ENCODE measurements at places on chromosomes 7 and 10.

DNA sequence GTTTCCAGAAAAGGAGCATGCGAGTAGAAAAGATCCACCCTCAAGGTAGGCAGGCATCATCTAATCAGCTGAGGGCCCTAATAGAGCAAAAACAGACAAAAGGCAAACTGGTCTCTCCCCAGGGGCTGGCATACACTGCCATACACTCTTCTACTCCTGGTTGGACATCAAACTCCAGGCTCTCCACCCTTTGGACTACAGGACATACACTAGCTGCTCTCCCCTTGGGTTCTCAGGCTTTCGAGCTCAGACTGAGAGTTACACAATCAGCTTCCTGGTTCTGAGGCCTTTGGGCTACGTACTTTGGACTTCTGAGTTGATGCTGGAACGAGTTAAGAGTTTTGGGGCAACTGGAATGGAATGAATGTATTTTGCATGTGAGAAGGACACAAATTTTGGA lies 50.9 kb upstream of the TM9SF3 start:
- no peak for DNase-seq

DNA sequence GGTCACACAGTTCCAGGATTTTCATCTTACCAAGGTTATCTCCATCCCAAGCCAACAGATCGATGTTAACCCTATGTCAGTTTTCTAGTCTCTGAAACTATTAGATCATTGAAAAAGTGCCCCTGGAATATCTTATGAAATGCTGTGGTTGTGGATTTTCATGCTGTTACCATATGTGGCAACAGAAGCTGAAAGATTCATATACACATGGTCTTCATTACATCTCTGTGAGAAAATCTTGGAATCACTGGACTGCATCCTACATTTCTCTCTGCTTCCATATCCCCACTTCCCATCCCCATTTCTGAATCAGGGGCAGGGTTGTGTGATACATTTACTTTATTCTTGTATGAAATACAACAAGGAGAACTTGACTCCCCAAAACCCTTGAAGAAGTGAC lies 146.1 kb downstream of the SLC16A9 start:
- DNase-seq, result no peak

- DNase-seq, result no peak
These were observed 11.9 kb upstream of the ERVW-1 start for GRCh38 chr7:92489634-92490033.

- DNase-seq, result no peak
These were observed 15.9 kb downstream of the MIOS start for GRCh38 chr7:7582596-7582995.

GRCh38 chr10:61792921-61793320 lies 108.6 kb upstream of the ARID5B start:
- no peak for DNase-seq

GRCh38 chr7:151786241-151786640 lies 90.7 kb downstream of the PRKAG2 start:
- DNase-seq, result no peak

- DNase-seq, result no peak
These were observed 903.3 kb downstream of the CCSER2 start for GRCh38 chr10:85231534-85232270.

- peak; percentile 75 for DNase-seq
These were observed 10.9 kb downstream of the CDHR1 start for GRCh38 chr10:84205049-84205852.

- DNase-seq, result no peak
These were observed 1.3 kb downstream of the TFR2 start for GRCh38 chr7:100639995-100640516.

DNA sequence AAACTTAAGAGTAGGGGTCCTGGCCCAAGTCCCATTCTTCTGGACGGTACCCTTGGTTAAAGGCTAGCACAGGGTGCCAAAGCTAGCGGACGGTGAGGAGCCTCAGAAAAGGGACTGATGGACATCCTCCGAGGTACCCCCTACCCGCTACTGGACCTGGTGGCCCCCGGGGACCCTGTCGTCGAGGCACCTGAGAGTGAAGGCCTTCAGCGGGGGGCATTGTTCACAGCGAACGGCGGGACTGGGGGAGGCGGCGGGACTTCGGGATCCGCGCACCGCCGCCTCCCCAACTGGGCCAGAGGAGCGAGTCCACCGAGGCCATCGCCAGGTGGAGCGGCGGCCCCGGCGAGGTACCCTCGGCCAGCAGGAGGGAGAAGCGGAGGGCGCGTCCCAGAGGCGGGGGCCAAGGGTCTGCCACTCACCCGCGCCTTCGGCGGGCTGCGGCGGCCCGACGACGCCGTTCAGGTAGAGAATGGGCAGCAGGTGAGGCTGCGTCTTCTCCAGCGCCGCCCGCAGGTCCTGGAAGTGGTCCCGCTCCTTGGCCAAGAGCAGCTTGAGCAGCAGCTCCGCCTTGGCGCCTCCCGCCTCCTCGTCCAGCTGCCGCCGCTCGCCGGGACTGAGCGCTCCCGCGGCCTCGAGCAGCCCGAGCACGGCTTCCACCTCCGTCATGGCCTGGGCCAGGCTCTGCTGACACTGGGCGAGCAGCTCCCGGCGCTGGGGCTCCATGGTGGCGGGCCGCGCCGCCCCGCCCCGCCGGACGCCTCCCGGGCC lies 575 bp downstream of the DLG5 start:
- peak; percentile 32 for DNase-seq

DNA sequence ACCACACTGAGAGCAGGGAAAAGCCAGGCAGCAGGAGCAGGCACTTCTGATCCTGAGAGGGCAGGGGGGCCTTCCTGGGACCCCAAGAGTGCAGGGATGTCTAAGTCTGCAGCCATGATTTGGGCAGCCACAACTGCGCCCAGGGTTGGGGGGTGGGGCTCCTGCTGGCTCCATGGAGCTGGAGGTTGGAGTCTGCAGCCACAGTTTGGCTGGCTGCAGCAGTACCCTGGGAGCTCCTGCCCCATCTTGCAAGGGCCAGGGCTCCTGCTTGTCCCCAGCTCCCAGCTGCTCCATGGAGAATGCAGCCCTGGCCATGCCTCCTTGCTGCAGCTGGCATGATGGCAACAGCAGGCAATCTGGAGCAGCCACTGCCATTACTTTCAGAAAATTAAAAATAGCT lies 679.7 kb upstream of the LRRTM3 start:
- DNase-seq, result no peak

- peak; percentile 42 for DNase-seq
These were observed 1.5 kb upstream of the KAT6B start for GRCh38 chr10:74824900-74825370.

GRCh38 chr10:69086001-69086509 lies 1.8 kb upstream of the SRGN start:
- DNase-seq, result peak; percentile 74

- no peak for DNase-seq
These were observed 71.6 kb downstream of the ADRA2A start for GRCh38 chr10:111148440-111148839.

- no peak for DNase-seq
These were observed 20.7 kb upstream of the GDF10 start for GRCh38 chr10:47279276-47279675.

GRCh38 chr10:33422471-33423153 lies 88.1 kb upstream of the NRP1 start:
- no peak for DNase-seq

- no peak for DNase-seq
These were observed at the start of gene PTPRZ1 for GRCh38 chr7:121872831-121873288. PTPRZ1 (plus strand) TSS chr7:121873161; CDS start chr7:121873500, 339 bp downstream.

DNA sequence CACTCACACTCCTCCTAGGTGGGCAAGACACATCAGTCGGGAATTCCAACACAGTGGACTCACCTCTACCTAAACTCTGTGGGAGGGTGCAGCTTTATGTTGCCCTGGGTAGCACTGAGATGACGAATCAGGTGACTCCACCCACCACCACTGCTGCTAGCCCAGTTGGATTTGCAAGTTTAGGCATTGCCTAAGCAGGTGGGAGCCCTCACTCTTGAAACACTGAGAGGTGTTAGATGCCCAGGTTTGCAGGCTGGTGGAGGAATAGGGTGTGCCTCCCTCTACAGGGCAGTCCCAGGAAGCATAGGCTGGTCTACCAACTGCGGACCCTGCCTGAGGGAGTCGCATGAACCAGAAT lies 708.9 kb downstream of the POM121L12 start:
- DNase-seq, result no peak

DNA sequence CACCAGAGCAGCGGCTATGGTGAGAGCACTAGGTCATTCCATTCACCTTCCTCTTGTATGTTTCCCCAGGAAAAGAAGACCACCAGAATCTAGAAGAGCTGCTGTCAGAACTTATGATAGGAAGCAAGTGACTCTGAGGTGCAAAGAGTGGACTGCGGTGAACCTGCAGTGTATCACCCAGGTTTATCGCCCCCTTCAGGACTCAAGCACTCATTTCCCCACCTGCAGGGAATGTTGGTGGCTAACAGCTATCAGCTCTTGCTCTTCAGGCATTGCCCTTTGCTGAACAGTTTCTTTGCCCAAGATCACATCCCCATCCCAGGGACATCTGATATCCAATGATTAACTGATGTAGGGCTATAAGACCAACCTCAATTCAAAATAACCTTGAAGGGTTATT lies 66.3 kb upstream of the IL6 start:
- DNase-seq, result no peak

DNA sequence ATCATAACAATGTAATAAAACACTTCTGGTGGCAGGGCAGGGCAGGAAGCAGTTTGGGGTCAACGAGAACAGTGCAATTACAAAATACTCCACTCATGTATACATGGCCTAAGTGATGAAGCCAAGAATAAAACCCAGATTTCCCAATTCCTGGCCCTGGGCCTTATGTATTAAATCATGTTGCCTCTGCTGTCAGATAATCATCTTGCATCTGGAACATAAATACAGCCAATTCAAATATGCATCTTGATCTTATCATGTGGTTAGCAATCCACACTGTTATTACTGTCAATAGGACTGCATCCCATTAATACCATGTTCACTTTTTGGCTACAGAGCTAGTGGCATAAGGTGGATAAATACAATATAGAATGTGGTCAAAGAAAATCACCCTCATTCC lies 186.5 kb upstream of the SLC25A13 start:
- DNase-seq, result no peak

GRCh38 chr10:133456041-133456951 lies 2.6 kb downstream of the SCART1 start:
- no peak for DNase-seq

- DNase-seq, result no peak
These were observed 92.1 kb downstream of the CABCOCO1 start for GRCh38 chr10:61754587-61755550.

GRCh38 chr7:128165927-128166420 lies 75.1 kb upstream of the LEP start:
- DNase-seq, result no peak

DNA sequence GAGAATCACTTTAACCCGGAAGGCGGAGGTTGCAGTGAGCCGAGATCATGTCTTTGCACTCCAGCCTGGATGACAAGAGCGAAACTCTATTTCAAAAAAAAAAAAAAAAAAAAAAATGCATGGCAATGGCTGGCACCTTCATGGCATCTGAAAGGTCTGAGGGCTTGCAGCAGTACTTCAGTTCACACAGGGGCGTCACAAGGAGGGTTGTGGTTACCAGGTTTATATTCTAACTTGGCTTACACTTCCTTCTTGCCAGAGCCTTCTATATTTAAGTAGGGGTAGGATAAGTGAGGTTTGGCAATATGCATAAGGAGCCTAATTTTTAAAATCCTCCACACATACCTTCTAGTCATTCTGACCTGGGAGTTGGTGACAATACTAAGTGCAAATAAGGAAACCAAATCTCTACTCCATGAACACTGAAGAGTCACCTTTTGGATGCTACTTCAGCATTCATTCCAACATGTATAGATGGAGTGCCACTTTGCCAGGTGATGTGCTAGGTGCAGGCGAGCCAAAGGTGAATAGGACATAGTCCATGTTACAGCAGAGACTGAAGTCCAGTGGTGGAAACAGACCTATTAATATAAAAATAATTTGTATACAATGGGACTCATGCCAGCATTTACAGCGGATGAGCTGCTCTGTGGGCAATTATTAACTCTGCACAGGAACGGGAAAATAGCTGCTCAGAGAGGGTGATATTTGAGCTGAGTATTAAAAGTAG lies 57.8 kb upstream of the PDCD4 start:
- no peak for DNase-seq

DNA sequence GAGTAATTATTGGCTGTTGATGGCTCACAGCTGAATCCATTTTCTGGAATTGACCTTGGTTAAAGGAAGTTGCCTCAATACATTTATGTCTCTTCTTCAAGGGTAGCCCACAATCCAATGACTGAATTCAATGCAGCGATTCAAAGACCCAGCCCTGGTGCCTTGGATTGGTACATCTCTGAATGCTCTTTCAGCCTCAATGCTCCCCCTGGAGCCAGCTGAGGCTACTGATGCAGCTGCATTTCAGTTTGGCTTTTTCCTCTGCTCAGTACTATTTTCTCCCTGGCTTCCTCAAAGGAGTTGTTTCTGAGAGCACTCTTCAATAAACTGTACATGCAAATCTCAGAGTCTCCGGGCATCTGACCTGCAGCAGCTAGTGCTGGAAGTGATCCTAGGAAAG lies 633 bp upstream of the EBLN1 start:
- no peak for DNase-seq

- DNase-seq, result no peak
These were observed 9.8 kb upstream of the LRRC61 start for GRCh38 chr7:150313367-150313809.

DNA sequence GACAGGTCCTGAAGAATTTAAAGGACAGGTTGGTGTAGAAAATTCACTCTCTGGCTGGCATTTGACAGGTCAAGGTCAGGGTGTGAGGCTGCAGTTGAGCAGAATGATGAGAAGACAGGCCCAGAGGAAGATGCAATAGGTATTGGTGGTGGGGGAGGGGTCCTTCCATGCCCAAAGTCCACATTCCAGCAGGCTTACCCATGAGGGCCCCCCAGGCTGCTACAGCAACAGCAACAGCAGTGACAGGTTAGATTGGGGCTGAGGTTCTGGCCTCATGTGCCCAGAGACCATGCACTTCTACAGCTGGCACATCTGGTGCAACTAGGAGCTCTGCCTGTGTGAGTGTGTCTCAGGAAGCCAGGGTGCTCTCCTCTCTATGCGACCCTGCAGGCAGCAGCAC lies 223.5 kb upstream of the GHITM start:
- DNase-seq, result no peak

GRCh38 chr10:33493978-33494377 lies 159.5 kb upstream of the NRP1 start:
- DNase-seq, result no peak

GRCh38 chr10:124173298-124173900 lies 80.0 kb upstream of the CHST15 start:
- DNase-seq, result no peak

DNA sequence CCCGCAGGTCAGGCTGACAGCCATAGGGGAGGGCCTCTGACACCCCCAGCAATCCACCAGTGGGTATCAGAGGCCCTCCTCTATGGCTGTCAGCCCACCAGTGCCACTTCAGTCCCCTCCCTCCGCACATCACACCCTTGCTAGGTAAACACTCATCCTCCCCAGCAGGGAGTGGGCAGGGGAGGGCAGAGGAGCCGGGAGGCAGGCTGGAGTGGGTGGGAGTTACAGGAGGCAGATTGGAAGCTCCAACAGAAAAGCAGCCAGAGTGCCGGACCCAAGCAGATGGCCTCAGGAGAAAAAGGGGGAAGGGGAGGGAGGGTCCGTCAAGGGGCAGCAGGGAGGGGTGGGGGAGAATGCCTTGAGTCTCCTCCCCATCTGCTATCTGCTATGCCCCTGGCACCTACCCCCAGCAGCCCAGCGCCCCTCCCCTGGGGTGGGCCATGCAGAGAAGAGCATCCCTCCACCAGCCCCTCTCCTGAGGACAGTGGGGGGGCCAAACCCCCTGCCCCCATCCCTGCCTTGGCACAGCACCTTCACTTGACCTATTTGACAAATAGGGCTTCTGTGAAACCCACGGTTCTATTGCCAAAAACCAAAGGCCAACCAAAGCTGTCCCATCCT lies 2.4 kb downstream of the RASGEF1A start:
- DNase-seq, result no peak

- DNase-seq, result no peak
These were observed 19.2 kb downstream of the TNRC18 start for GRCh38 chr7:5404421-5404826.

- no peak for DNase-seq
These were observed 104.2 kb downstream of the KIF20B start for GRCh38 chr10:89805599-89806013.
